ENCODE measurements at places on chromosomes 5 and 9.

DNA sequence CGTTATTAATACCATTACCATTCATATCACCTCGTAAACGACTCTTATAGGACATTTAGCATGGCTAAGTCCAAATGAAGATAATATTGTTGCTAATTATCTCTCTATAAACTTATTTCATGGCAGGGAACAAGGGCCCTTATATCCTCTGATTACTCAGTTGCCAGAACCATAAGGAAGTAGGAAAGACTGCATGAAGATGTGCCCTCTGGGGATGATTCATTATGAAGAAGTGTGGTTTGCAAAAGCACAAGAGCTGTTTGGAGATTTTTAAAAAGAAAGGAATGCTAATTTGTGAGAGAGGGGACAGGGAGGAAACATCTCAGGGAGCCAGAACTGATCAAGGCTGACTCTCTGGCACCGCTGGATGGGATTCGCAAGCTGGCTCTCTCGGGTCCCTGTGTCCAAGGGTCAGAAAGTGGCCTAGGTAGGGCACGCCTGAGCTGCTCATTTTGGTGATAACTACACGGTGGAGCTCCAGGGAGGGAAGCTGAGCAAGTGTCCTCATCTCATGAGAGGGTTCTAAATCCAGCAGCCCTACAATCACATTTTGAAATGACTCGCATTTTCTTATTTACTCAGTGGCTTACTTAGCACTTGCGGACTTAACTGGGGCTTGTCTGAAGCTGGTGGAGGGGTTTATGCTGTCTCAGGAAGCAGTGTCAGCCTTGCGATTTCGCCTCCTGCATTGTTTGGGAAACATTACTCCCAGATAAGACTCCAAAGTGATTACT, 136.8 kb downstream of the C5orf15 start:
- H3K27me3 ChIP-seq = no peaks in the 10 kb centered on the region
- no peaks in the 10 kb centered on the region for H3K36me3 ChIP-seq
- DNase-seq = peak; percentile 14
- peaks cover 6% of the 10 kb centered on the region for H3K4me1 ChIP-seq

DNA sequence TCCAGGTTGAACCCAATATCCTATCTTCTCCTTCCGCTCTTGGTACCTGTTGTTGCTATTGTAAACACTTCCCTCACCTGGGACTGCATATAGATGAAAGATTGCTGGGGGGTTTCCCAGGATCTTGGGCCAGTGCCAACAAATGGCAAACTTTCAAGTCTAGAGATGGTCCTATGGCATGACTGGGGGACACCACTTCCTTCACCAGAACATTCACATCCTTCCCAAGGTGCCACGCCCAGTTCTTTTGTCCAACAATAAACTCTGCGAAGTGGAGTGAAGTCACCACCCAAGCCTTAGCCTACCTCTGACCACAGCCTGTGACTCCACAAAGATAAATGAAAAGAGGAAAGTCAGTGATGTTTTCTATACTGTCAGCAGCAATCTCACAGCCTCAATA, 34.4 kb downstream of the DOCK8 start:
- no peaks in the 10 kb centered on the region for H3K4me1 ChIP-seq
- no peak overlapping the region for H3K27ac ChIP-seq
- no peaks in the 10 kb centered on the region for H3K36me3 ChIP-seq
- H3K27me3 ChIP-seq = no peaks in the 10 kb centered on the region
- no peak for DNase-seq
- H3K4me3 ChIP-seq = no peak overlapping the region

DNA sequence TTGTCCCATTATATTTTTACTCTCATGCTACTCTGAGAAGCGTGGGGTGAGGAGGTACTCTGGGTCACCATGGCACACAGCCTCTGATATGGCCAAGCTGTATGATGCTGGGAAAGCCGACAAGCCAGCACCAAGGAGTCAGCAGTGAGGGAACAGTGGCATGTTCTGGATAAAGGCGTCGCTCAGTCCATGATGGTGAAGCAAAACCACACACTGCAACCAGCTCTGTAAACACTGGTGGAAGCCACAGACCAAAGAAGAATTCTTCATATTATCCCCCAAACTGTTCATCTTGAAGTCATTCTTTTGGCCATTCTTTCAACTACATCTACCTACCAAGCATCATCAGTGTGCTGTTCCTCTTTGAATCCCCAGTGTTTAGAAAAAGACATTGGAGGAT, 264.6 kb downstream of the ARHGEF28 start:
- DNase-seq = no peak
- no peak overlapping the region for H3K27ac ChIP-seq
- H3K27me3 ChIP-seq = peaks cover 22% of the 10 kb centered on the region

- no peaks in the 10 kb centered on the region for H3K4me1 ChIP-seq
- no peak for DNase-seq
- no peak overlapping the region for H3K4me3 ChIP-seq
- no peak overlapping the region for H3K27ac ChIP-seq
Observed at GRCh38 chr5:60521376-60522291, 178.3 kb downstream of the DEPDC1B start.

DNA sequence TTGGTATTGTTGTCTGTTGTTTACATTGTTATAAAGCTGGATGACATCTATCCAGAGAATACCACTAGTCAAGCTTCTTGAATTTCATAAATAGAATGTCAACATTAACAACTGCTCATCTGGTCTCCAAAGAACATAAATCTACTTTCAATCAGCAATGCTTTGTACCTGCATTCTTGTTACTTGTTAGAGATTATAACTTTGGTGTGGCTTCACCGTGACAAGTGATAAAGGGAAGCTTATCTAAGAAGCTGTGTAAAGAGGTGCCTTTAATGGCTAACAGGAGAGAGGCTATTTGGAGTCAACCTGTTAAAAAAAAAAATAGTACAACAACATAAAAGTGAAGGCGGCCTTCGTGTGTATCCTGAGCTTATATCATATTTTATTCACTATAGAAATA, 41.8 kb downstream of the MUSK start:
- no peak for DNase-seq
- no peak overlapping the region for H3K27ac ChIP-seq
- H3K4me3 ChIP-seq = no peak overlapping the region
- H3K27me3 ChIP-seq = no peaks in the 10 kb centered on the region
- no peaks in the 10 kb centered on the region for H3K36me3 ChIP-seq

DNA sequence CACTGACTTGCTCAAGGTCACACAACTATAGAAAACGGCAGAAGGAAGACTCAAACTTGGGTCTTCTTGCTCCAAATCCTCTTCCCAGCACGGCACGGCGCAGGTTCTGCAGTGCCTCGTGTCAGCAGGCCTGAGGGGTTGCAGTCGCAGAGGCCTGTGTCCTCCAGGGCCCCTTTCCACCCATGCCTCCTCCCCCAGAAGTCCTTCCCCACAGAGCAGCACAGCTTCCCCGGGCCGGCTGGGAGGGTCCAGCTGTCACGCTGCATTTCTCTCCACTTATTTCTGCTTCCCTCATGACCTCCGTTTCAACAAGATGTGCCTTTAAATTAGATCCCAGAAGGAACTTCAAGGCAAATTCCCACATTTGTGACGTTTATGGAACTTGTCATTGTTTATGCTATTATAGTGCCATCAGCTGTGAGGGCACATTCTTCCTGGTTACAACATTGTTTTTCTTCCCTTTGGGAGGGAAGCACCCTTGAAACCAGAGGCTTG, 148.4 kb downstream of the C5orf15 start:
- H3K36me3 ChIP-seq = no peaks in the 10 kb centered on the region
- no peak for DNase-seq
- peak overlapping the region; percentile 63 for H3K27ac ChIP-seq
- H3K4me3 ChIP-seq = no peak overlapping the region
- H3K27me3 ChIP-seq = no peaks in the 10 kb centered on the region
- H3K4me1 ChIP-seq = peaks cover 35% of the 10 kb centered on the region

DNA sequence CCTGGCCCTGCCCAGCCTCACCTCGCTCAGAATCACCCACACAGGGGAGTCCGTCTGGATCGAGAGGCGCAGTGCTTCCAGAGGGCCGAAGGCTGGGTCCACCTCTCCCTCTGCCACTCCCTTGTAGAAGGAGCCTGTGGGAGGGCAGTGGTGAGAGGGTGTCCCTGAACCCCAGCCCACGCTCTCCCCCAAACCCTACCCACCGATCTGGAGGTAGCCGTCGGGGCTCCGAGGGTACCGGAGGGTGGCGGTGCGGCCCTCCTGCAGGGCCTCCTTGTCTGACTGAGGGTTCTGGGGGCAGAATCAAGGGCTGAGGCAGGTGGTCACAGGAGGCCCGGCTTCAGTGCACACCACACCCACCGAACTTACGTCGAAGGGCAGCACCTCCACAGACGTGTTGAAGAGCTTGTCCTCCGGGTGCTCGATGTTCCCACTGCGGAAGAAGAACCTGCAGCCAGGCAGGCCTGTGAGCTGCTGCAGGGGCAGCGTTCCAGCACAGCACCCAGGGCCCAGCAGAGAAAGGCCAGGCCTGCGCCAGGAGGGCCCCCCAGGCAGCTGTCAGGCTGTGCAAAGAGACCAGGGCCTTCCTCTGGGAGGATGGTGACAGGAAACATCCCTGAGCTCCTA, 4.5 kb downstream of the LTC4S start:
- H3K27ac ChIP-seq = no peak overlapping the region
- peaks cover 7% of the 10 kb centered on the region for H3K36me3 ChIP-seq
- peaks cover 6% of the 10 kb centered on the region for H3K4me1 ChIP-seq
- no peak for DNase-seq

DNA sequence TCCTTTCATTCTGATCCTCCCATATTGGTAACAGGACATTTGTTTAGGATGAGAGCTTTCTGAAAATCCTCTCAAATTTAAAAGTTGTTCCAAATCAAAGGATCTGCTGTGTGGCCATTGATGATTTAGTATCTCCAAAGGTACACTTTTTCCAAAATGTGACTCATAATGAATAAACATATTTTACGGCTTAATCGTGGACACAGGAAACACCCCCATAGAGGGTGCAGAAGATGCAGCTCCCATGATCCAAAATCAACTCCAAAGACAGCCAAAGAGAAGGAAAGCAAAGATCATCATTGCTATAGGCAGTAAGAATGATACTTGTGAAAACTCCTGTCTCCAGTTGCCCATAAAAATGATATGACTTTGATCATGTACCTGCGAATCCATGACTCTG, 239.7 kb downstream of the PIK3R1 start:
- no peak overlapping the region for H3K27ac ChIP-seq
- H3K4me3 ChIP-seq = no peak overlapping the region
- peaks cover 13% of the 10 kb centered on the region for H3K4me1 ChIP-seq
- no peak for DNase-seq

GRCh38 chr9:98207606-98208005, 15.2 kb upstream of the CORO2A start:
- no peak overlapping the region for H3K27ac ChIP-seq
- H3K4me3 ChIP-seq = no peak overlapping the region
- no peaks in the 10 kb centered on the region for H3K27me3 ChIP-seq
- no peaks in the 10 kb centered on the region for H3K36me3 ChIP-seq
- H3K4me1 ChIP-seq = peaks cover 6% of the 10 kb centered on the region

DNA sequence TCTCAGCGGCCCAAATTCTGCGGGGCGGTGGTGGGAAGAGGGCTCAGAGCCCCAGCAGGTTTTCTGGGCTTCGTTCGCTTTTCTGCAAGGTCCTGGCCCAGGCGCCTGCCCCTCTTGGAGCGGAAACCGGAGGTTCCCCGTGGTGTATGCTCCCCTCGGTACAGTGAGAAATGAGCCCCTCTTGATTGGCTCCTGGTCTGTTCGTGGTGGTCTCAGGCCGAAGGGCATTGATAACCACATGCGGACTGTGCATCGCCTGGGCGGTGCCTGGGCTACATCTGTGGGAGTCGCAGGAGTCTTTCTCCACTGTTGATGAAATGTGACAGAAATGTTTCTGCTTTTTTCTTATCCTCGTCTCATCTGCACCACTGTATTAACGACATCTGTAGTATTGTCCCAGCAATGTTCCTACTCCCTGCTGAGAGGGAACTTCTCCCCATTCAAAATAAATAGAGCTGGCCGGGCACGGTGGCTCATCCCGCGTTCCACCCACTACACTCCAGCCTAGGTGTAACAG, 682 bp downstream of the MAN1B1 start:
- peak overlapping the region; percentile 66 for H3K4me3 ChIP-seq
- DNase-seq = no peak
- peaks cover 4% of the 10 kb centered on the region for H3K4me1 ChIP-seq
- H3K36me3 ChIP-seq = peaks cover 3% of the 10 kb centered on the region
- H3K27me3 ChIP-seq = no peaks in the 10 kb centered on the region
- H3K27ac ChIP-seq = peak overlapping the region; percentile 86

Measured in cardiac muscle cell (in vitro differentiated cells and primary cell).